T-helper 2 cell (primary cell): ENCODE measurements at places on chromosomes 11 and 22.

GRCh38 chr11:23840872-23841271 is 656.0 kb upstream of the LUZP2 start:
- no peak for DNase-seq

DNA sequence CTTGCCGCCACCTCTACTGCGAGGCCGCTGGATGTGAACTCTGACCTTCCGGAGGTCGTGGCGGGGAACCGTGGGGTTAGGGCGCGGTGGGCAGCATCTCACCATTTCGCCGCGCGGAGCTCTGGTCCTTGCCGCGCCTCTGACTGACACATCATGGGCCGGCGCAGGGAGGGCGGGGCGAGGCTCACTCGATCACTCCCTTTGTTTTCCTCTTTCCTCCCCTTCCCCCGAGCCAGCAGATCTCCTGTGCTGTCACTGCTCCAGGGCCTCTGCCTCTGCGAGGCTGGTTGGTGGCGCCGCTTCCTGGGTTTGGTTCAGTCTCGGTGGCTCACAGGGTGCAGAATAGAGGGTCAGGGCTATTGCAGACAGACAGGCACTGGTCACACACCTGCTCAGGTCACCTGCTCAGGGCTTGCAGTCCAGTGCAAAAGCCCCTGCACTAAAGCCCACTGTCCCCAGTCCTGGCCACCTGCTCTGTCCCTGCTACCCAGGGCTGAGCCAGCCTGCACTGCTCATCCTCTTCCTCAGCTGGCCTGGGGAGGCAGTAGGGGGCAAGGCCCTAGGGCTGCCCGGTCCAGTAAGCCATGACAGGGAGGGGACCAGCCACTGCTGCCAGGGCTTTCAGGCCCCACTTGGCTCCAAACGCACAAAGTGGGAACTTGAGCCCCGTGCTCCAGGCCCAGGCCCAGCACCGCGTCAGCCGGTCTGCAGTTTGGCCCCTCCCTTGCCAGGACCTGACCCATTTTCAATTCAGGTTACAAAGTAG is 36.2 kb downstream of the PISD start:
- no peak for DNase-seq

GRCh38 chr11:1554981-1555712 is 16.9 kb downstream of the DUSP8 start:
- no peak for DNase-seq

GRCh38 chr11:21105196-21105917 is 436.0 kb downstream of the NELL1 start:
- DNase-seq, result no peak

- DNase-seq, result no peak
These were observed 1448.3 kb downstream of the BRD1 start for GRCh38 chr22:48379371-48379770.

DNA sequence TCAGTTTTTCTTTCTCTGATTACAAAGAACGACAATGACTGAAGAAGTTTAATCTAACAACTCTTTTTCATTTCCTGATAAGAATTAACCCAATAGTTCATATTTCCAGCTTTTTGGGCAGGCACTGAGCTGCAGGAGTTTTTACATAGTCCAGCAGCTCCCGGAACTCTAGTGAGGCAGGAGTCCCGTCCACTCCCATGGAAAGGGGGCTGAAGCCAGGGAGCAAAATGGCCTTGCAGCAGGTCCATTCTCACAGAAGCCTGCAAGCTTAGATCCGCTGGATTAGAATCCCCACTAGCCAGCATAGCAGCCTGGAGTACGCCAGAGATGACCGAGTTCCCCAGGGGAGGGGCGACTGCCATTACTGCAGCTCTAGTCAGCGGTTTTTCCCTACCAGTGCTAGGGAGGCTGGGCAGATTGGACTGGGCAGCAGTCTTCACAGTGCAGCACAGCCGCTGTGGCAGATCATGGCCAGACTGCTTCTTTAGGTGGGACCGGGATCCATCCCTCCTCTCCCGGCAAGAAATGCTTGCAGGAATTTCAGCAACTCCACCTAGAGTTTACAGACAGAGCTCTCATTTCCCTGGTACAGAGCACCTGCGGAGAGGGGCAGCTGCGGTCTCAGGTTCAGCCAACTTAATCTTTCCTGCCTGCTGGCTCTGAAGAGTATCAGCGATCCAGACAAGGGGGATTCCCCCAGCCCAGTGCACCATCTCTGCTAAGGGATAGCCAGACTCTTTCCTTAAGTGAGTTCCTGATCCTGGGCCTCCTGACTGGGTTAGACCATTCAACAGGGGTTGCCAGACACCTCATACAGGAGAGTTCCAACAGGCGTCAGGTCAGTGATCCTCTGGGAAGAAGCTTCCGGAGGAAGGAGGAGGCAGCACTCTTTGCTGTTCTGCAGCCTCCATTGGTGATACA is 742 bp upstream of the CASP4 start:
- no peak for DNase-seq

- DNase-seq, result no peak
These were observed 78.4 kb downstream of the ADAMTS15 start for GRCh38 chr11:130526846-130527245.

DNA sequence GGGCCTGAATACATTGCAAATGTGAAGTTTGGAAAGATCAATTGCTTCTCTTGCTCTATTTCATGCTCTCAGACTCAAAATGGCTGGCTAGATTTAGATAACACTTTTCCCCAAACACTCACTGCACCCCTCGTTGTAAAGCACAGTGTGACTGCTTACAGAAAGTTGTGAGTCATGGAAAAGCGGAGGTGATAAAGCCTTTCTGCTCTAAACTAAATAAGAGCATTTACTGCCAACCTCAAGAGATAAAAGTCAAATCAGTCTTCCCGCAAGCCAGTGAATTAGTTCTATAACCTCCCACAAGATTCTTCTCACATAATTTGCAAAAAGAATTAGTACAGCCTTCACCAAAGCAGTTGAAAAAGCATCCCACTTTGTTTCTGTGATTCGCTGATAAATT is 168.7 kb downstream of the WT1 start:
- no peak for DNase-seq

DNA sequence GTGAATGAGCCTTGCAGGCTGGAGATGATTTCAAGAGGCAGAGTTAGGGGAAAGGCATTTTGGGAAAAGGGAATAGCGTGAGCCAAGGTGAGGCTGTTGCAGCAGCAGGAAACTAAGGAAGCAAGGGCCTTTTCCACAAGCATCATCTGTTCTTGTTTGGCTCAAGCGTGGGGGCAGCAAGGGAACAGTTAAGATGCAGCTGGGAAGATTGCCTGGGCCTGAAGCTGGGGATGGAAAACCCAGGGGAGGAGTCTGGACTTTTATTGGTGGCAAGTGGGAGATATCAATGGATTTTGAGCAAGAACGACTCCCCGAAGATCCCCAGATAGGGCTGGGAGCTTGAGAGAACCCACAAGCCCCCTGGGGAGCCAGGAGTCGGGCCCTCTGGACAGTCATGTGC is 27.3 kb upstream of the PICK1 start:
- DNase-seq, result no peak

- DNase-seq, result no peak
These were observed 10.2 kb downstream of the PHF5A start for GRCh38 chr22:41458161-41458728.

GRCh38 chr11:36177836-36178235 is 111.4 kb downstream of the COMMD9 start:
- DNase-seq, result no peak
